ENCODE measurements at places on chromosomes 6 and 20.

GRCh38 chr6:69819138-69819537 is 22.3 kb upstream of the LMBRD1 start:
- DNase-seq: no peak

DNA sequence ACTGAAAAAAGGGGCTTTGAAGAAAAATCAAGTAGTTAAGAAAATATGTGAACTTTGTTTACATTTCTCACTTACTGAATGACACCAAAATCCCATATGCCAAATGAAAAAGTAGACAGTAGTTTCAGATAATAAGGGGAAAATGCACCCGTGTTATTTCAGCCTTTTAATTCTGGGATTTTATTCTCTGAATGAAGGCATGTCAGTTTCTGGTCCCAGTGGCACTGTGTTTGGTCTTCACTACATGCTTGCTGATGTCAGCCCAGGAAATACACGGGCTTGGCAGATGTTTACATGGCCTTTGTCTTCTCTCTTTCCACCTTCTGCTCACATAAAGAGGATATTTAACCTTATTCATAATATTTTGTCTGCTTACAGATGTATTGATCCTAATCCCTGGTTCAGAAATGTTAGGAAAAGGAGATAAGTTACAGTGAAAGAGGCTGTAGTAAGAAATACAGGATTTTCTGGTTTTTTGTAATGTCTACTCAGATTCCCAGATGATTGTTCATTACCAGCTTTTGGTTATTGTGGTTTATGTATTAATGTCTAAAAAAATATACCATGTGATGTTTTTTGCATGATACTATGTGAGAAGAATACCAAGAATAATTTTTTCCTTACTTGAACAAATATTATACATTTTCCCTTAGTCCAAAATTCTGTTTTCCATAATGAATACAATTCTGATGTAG is 27.7 kb downstream of the DSE start:
- DNase-seq: no peak

GRCh38 chr6:31010393-31011060 is at the start of gene MUC22:
Gene MUC22 (plus strand): TSS chr6:31010474. CDS start chr6:31010707, 233 bp downstream.
- DNase-seq: no peak

- no peak for DNase-seq
These were observed 116.2 kb downstream of the DTNBP1 start for GRCh38 chr6:15546591-15546990.

- no peak for DNase-seq
These were observed 261.4 kb downstream of the KHDC1L start for GRCh38 chr6:72963946-72964345.

- peak; percentile 81 for DNase-seq
These were observed 141.7 kb upstream of the CARMIL1 start for GRCh38 chr6:25137480-25137879.

GRCh38 chr20:50127587-50128519 is 14.9 kb upstream of the UBE2V1 start:
- no peak for DNase-seq
